Left ventricle myocardium inferior (tissue), 1 donor: ENCODE measurements at places on chromosomes 5 and 9. TPM values are rescaled to one million over a fixed set of nuclear protein-coding genes. Genes with fewer than 3 reads are reported as not detected.

The JAK2 gene
- total RNA-seq, result 28.7 TPM

The ARHGEF39 gene
- total RNA-seq, result 0.27 TPM

The DCTN3 gene
- total RNA-seq, result 135 TPM

DNA sequence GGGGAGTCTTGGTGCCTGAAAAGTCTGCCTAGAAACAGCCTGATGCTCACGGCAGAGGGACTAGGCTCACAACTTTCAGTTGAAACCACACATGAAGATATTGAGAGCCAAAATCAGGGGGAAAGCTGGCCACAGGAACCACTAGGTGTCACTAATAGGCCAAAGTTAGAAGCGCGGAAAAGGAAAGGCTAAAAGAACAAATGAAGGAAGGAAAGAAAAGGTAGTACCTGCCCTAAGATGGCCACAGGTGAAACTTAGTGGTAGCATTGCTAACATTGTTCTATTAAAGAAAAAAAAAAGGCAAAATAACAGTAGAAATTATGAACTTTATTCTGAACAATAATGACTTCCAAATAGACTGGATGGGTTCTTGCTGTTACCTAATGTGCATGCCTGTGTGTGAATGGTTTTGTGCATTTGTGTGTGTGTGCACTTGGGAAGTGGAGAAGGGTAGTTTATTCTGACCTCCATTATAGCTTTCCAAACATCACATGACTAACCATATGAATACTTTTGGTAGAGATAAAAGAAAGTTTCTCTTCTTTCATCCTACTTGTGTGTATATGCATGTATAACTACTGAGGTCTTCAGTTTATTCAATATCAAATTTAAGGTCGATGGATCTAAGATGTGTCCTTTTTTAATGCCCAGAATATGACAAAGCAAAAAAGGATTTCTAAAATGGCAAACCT lies 2.1 kb upstream of the RFESD start:
- DNase-seq, result no peak

DNA sequence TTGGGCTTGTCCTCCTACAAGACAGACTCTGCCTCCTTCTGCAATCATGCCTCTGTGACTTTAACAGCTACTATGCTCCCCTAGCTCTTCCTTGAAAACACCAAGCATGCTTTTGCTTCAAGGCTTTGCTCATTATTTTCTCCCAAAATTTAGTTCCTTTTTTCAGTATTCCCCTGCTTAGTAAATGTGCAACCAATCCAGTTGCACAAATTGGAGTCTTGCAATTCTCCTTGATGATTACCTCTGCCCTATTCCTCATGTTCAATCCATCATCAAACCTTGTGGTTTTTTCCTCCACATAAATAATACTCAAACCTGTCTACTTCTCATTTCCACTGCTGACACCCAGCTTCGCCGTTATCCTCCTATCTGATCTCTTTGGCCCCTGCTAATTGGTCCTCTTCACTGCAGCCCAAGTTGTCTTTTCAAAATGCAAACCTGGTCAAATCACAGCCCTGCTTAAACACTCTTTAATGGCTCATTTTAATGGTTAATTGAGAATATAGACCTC lies 296.3 kb downstream of the CWC27 start:
- DNase-seq, result no peak

DNA sequence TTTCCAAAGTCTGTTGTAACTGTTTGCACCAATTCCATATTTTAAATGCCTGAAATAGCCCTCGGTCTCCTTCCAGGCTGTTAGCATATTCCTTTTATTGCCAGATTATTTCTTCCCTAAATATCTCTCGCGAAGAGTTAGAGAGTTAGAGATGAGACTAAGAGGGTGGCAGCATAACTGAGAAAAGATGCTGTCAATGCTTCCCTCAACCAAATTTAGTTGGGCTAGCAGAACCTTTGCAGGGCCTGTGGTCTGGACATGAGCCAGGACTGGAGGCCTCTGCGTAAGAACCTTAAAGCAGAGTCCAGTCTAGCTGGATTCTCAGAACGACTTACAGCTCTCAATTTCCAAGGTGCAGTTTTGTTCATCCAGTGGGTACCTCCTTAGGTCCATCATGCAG lies 135.9 kb downstream of the GABRB2 start:
- no peak for DNase-seq

DNA sequence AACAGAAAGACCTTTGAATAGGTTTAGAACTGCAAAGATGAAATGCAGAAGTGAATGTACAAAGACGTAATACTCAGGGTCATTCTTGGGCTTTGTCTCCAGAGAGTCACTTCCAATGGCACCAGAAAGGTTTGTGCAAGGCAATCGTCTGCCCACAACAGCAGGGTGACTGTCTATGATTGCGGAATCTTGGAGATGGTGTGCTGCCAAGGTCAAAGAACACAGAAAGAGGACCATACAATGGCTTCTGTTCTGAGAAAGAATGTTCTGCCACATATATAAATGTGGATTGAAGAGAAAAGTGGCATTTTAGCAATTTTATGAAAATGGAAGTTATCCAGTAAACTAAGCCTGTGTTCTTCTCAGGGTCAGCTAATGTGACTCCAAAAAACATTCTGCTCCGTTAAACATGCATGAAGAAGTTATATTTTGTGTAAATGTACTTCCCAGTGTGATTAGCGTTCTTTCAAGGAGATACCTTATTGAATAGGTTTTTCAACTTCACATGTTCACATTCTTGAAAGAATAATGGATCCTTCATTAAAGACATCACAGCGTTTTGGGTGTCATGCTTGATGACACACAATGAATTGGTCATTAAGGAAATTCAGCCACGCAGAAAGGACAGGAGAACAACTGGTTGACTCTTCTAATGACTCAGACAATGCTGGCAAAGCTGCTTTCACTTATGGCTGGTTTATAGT lies 73.4 kb upstream of the CDH6 start:
- no peak for DNase-seq

DNA sequence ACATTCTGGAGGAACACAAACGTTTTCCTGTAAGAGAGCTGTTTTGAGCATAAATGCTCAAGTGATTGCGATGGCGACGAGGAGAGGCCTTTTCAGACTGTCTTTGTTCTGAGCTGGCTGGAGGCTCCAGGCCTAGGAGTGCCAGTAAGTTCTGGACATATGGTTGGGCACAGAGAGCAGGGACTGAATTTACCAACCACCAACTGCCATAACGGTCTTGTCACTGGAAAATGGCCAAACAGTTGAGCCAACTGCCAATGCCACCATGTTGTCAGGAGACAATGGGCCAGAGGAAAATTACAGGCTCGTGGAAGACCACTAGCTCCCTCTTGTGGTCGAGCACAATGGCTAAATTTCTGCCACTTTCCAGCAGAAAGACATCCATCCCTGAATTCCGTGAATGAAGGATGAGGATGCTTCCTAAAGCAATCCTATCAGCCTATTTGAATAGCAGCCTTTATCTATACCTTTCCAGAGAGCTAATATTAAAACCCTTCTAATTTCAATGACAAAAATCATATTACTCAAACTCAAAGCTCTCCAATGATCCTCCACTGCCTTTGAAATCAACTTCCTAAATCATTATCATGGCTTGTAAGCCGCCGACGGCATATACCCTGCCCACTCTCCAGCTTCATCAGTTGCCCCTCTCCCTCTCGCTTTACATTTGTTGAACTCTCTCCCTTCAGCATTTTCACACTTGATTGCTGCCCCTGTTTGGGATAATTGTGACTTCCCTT lies 66.9 kb upstream of the GLIS3 start:
- no peak for DNase-seq

The CCDC183 gene
- total RNA-seq, result 2.1 TPM

GRCh38 chr9:123175854-123176629 lies 92.3 kb downstream of the STRBP start:
- no peak for DNase-seq

DNA sequence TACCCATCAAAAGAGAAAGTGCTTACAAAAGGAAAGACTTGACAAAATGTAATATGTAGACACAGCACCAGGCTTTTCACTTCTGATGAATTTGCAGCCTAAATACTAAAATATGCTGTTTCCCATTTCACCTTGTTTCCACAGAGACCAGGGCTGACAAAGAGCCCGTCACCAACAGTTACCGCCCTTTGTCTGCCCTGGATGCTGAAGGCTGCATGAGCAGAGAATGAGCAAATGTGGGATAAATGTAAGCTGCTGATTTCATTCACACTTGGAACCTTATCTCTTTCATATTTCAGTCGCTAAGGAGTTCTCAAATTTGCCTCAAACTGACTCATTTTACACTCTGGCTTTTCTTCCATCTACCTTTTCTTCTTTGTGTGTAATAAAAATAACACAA lies 213.9 kb downstream of the TMEM167A start:
- DNase-seq, result no peak

DNA sequence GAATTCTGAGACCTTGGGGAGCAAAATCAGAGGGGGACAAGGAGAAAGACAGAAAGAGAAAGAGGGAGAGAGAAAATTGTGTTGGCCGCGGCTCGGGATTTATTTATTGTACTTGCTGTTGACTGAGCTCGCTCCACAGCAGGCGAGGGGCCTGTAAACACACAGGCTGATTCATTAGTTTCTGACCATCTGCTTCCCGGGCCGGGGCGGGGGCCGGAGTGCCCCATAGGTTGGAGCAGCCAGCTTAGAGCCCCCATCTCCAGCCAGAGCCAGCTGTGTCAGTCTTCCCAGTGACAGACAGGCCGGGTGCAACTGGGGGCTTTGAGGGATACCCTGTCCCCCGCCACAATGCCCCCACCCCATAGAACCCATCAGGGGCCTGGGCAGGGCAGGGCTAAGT lies 30.9 kb downstream of the NTNG2 start:
- DNase-seq, result no peak

The OR1N2 gene
- not detected for total RNA-seq

- no peak for DNase-seq
These were observed 17.9 kb downstream of the SLC36A3 start for GRCh38 chr5:151285683-151286082.

DNA sequence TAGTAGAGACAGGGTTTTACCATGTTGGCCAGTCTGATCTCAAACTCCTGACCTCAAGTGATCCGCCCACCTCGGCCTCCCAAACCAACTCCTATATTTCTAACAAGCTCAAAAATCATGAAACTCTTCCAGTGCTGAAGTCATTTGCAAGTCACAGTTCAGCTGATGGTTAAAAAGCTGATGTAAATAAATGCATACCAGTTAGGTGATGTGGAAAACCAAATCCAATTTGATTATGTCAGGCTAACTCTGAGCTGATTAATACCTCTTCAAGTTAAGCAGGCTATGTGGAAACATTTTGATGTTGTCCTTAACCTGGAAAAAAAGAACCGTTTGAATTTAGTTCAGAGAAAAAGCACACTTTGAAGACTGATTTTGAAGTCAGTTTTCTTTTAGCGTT lies 51.0 kb downstream of the TMEM252 start:
- no peak for DNase-seq

The HMGXB3 gene
- 14.7 TPM for total RNA-seq

- DNase-seq, result no peak
These were observed 38.9 kb downstream of the LYRM7 start for GRCh38 chr5:131209506-131210150.

DNA sequence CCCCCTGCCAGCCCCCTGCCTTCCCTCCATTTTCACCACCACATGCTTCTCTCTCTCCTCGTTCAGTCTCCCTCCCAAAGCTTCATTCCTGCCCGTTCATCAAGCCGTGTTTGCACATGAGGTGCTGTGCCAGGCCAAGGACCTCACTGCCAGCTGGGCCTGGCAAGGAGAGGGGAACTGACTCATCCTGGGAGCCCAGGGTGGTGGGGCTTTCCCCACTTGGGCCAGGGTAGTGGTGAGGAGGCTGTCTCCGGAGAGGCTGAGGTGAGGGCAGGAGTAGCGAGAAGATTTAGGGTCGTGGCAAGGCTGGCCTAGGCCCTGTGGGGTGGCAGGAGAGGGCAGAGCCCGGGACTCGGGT lies 30.4 kb upstream of the NOTCH1 start:
- no peak for DNase-seq

The ARL10 gene
- total RNA-seq, result 6.0 TPM

The PTGS1 gene
- 6.7 TPM for total RNA-seq

- peak; percentile 39 for DNase-seq
These were observed 21.3 kb downstream of the NREP start for GRCh38 chr5:111735583-111736270.

The CNTFR gene
- 4.6 TPM for total RNA-seq

The SPOCK1 gene
- 28.6 TPM for total RNA-seq

DNA sequence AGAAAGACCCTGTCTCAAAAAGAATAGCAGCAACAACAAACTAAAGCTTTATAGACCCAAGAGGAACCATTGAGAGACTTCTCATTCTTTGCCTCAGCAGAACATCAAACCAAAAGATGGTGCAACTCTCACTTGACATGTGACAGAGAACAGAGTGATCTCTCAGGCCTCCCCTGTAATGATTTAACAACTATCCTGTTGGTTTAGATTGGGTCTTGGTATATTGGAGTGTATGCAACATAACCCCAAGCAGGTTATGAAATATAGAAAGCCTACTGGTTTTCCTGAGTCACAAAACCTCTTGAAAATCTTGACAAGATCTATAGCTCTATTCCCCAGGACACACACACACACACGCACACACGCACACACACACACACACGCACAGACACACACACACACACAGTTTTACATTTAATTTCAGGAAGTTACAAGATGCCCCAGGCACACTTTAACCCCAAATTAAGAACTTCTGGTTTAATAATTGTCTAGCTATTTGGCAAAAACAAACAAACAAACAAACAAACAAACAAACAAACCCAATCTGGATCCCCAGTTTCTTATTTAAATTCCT lies 6.5 kb upstream of the FGF1 start:
- DNase-seq, result no peak

DNA sequence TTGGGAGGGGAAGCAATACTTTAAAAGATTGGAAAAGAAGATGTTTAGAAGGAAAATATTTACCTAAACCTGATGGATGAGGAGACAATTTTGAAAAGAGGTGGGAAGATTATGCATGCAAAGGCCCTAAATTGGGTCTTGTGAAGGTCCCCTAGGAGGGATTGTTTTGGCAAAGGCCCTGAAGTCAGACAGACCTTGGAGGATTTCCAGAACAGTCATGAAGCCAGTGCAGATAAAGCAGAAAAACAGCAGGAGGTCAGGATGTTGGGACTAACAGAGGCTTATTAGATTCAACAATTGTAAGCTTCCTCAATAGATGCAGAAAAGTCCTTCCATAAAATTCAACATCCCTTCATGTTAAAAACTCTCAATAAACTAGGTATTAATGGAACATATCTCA lies 361.0 kb upstream of the CDH6 start:
- DNase-seq, result no peak

GRCh38 chr5:171640480-171640879 lies 145.1 kb upstream of the SMIM23 start:
- DNase-seq, result peak; percentile 56

GRCh38 chr5:82728926-82729702 lies 348.1 kb downstream of the TMEM167A start:
- no peak for DNase-seq

The MAN2A1 gene
- 9.2 TPM for total RNA-seq

DNA sequence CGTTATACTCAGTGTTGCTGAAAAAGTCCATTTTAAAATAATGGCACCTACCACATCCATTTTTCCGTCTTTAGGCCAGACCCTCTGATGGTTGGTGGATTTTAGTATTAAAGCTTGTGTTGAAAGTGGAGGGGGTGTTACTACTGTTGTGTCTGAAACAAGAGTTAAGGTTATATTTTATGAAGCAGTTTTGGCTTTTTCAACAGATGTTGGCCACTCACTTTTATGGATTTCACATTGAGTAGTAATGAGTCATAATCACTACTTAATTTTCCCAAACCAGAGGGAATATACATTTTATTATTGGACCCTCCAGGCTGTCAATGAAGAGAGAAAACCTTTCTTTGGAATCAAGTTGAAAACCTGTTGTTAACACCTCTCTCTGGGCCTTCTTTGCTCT lies 88.0 kb downstream of the TRIO start:
- no peak for DNase-seq

The MCCC2 gene
- 154 TPM for total RNA-seq

The ANKRD20A1 gene
- total RNA-seq, result 1.5 TPM
